ENCODE measurements at places on chromosomes 12 and 14. TPM values are rescaled to one million over a fixed set of nuclear protein-coding genes. Genes with fewer than 3 reads are reported as not detected.

Gene P3H3
- total RNA-seq, result 28.8 TPM

GRCh38 chr14:48401321-48401720 is 725.9 kb upstream of the MDGA2 start:
- no peaks in the 10 kb centered on the region for H3K4me1 ChIP-seq
- no peak overlapping the region for H3K27ac ChIP-seq
- no peak overlapping the region for H3K4me3 ChIP-seq
- H3K36me3 ChIP-seq, result no peaks in the 10 kb centered on the region
- H3K27me3 ChIP-seq, result no peaks in the 10 kb centered on the region
- DNase-seq, result no peak

Gene ABCC9
- total RNA-seq, result 6.1 TPM

GRCh38 chr12:57836442-57837375 is 9.8 kb downstream of the CTDSP2 start:
- H3K27ac ChIP-seq, result peak overlapping the region; percentile 20
- no peaks in the 10 kb centered on the region for H3K27me3 ChIP-seq
- no peak overlapping the region for H3K4me3 ChIP-seq
- DNase-seq, result peak; percentile 38
- H3K4me1 ChIP-seq, result peaks cover 49% of the 10 kb centered on the region
- no peaks in the 10 kb centered on the region for H3K36me3 ChIP-seq

Gene MFAP5
- 2.8 TPM for total RNA-seq

DNA sequence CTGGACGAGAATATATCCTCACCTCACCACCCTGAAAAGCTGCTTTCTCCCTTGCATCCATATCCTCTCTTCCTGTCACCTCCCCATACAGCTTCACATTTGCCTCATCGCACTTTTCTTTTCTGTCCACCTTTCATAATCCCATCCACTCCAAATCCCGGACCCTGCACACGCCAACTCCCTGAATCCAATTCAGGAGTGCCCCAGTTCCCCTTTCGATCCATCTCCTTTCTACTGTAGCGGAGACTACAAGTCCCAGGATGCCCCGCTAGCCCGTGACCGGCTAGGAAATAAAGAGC is 2.5 kb downstream of the TMEM253 start:
- no peaks in the 10 kb centered on the region for H3K36me3 ChIP-seq
- no peak for DNase-seq
- H3K4me3 ChIP-seq, result peak overlapping the region; percentile 73
- peaks cover 17% of the 10 kb centered on the region for H3K4me1 ChIP-seq
- peak overlapping the region; percentile 93 for H3K27ac ChIP-seq

Gene MANSC4
- not detected for total RNA-seq

- no peak for DNase-seq
- no peak overlapping the region for H3K4me3 ChIP-seq
- H3K4me1 ChIP-seq, result no peaks in the 10 kb centered on the region
- H3K36me3 ChIP-seq, result no peaks in the 10 kb centered on the region
- H3K27ac ChIP-seq, result no peak overlapping the region
Observed at GRCh38 chr12:49292729-49293055, 2.3 kb upstream of the PRPH start.

GRCh38 chr12:57090924-57091637 is 2.2 kb downstream of the NAB2 start:
- H3K27me3 ChIP-seq, result no peaks in the 10 kb centered on the region
- no peaks in the 10 kb centered on the region for H3K36me3 ChIP-seq
- no peak for DNase-seq
- H3K4me3 ChIP-seq, result no peak overlapping the region
- peak overlapping the region; percentile 99 for H3K27ac ChIP-seq

Gene ERP27
- 2.3 TPM for total RNA-seq

DNA sequence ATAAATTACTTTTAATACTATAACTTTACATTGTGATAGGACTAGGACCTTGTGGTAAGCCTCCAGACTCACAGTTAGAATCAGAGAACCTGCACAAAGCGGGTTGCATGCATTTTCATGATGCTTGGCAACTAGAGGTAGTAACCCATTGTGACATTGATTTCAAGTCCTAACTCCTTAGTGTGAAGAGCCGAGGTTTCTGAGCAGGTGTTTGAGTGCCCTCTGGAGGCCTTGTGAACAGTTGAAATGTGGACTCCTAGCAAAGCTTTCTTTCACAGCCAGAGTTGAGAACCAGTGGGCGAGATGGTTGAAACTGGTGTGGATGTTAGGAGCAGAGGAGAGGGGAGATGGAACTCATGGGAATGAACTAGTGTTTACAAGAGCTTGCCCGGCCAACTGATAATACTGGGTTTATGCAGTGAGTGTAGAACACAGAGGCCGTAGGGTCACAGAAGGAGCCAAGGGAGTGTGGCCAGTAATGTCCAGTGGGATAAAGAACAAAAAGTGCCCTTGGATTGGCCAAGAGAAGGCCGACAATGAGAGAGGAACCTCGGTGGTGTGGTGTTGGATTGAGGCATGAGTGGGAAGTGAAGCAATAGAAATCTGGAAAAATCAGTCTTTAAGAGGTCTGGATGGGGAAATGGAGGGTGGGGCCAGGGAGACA is 10.9 kb downstream of the ZNF664 start:
- no peak overlapping the region for H3K4me3 ChIP-seq
- no peaks in the 10 kb centered on the region for H3K27me3 ChIP-seq
- no peaks in the 10 kb centered on the region for H3K4me1 ChIP-seq
- no peak overlapping the region for H3K27ac ChIP-seq

DNA sequence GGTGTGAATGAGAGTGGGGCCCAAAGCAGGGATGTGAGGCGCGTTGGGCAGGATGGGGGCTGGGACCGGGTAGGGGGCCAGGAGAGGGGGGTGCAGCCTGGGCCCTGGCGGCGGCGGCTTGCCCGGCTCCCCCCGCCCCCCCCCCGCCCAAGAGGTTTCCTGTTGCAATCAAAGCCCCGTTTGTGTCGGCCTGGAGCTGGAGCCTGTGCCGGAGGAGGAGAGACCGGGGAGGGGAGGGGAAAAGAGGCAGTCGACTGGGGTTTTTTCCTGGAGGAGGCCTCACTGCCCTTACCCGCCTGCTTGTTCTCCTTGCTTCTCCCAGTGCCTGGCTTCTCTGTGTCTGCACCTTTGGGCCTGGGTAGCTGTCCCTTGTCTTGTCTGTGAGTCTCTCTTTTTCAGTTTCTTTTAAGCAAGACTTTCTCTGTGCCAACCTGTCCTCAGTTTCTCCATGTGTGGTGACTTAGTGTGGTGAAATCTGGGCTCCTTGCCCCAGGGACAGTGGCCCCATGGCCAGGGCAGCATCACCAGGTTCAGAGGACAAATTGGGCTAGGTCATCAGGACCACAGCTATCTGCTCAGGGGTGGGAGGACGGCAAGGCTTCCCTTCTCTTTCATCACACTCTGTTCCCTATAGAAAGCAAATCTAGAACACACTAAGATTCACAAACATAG is 8.5 kb downstream of the RARG start:
- DNase-seq, result no peak
- peak overlapping the region; percentile 97 for H3K27ac ChIP-seq
- peaks cover 26% of the 10 kb centered on the region for H3K4me1 ChIP-seq
- no peak overlapping the region for H3K4me3 ChIP-seq

- no peak overlapping the region for H3K4me3 ChIP-seq
- H3K36me3 ChIP-seq, result no peaks in the 10 kb centered on the region
- DNase-seq, result no peak
- no peaks in the 10 kb centered on the region for H3K4me1 ChIP-seq
- no peak overlapping the region for H3K27ac ChIP-seq
Observed at GRCh38 chr14:80845856-80846255, 95.7 kb downstream of the CEP128 start.

Gene DNM1L
- 47.5 TPM for total RNA-seq

DNA sequence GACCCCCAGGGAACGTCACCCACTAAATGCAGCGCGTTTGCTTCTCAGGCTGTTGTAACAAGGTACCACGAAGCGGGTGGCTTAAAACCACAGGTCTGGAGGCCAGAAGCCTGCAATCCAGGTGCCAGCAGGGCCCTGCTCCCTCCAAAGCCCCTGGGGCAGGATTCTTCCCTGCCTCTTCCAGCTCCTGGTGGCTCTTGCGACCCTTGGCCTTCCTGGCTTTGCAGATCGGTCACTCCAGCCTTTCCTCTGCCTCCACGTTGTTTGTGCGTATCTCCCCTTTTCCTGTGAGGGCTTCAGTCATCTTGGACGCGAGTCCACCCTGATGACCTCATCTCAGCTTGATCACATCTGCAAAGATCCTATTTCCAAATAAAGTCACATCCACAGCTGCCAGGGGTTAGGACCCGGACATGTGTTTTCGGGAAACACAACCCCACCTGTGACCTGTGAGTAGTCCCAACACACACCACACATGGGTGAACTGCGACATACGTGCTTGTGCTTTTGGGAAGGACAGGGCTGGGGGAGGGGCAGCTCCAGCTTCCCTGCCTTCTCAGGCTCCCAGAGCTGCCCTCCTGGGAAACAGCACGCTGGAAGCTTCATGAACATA is 114.5 kb upstream of the NCOR2 start:
- peak overlapping the region; percentile 76 for H3K27ac ChIP-seq
- H3K27me3 ChIP-seq, result no peaks in the 10 kb centered on the region
- peaks cover 22% of the 10 kb centered on the region for H3K4me1 ChIP-seq
- H3K36me3 ChIP-seq, result no peaks in the 10 kb centered on the region
